KBM-7 (cell line): ENCODE measurements at places on chromosomes 7 and 10.

DNA sequence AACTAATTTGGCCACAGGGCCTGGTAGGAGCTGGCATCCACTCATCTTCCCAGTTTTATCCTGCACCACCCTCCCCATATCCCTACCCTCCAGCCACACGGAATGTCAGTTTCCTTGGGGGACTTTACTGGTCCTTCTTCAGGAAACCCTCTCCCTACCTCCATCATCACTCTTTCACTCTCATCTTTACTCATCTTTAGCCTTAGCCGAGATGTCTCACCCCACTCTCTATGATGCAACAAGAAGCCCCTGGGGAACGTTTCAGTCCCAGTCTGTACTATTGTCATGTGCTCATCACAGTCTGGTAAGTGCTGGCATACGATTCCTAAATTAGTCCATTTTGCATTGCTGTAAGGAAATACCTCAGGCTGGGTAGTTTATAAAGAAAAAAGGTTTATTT lies 34.9 kb upstream of the TMEM248 start:
- no peak for DNase-seq

- DNase-seq: no peak
Observed at GRCh38 chr7:138208864-138209263, 132.6 kb downstream of the AKR1D1 start.

- DNase-seq: no peak
Observed at GRCh38 chr7:131642429-131642828, 86.0 kb upstream of the PODXL start.

DNA sequence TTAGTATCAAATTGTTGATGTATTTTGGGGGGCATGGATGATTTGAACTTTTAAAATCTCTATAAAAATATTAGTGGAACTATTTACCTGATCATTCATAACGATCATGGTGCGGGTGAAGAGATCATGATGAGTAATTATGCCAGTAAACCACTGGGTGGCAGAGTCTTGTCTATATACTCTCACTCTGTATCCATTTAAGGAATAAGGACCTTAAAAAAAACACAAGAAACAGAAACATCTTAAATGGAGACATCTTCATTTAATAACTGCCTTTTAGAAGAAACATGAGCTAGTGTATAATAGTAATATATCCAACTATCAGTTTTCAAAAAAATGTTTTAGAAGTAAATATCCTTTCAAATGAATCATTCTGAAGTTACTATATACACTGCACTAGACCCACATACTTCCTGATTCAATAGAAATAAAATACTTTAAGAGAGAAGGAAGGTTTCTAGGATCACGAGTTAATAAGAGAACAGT lies 84.0 kb downstream of the NRBF2 start:
- peak; percentile 73 for DNase-seq

DNA sequence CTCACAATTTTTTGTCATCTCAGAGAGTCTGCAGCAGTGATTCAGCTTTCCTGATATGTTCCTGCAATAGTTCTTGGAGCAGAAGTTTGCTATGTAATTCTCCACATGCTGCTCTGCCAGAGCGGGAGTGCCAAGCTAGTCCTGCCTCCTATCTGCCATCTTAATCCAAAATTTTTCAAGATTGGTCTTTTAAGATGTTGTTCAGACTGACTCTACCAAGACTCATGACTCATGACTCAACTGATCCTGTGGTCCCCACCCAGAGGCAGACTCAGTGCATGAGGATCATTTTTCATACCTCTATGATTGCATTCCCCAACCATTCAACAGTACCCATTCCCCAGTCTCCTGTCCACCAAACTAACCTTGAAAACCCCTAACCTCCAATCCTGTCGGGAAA lies 470.8 kb downstream of the INHBA start:
- DNase-seq: no peak

DNA sequence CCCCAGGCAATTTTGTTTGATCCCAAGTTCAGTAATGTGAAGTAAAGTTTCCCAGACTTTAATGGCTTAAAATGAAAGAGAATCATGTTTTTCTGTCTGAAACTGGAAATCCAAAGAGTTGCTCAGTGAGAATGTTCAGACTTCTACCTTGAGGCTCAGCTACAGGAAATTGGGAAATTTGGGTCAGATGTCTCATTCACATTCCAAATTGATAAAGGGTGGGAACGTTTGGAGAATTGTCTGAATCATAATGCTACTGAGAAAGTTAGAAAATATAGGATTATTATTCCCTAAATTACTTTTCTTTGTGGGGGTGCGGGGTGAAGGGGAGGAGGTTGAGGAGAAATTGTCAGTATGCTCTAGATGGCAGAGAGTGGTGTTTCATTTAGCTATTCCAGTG lies 773.9 kb downstream of the LRMDA start:
- DNase-seq: no peak

DNA sequence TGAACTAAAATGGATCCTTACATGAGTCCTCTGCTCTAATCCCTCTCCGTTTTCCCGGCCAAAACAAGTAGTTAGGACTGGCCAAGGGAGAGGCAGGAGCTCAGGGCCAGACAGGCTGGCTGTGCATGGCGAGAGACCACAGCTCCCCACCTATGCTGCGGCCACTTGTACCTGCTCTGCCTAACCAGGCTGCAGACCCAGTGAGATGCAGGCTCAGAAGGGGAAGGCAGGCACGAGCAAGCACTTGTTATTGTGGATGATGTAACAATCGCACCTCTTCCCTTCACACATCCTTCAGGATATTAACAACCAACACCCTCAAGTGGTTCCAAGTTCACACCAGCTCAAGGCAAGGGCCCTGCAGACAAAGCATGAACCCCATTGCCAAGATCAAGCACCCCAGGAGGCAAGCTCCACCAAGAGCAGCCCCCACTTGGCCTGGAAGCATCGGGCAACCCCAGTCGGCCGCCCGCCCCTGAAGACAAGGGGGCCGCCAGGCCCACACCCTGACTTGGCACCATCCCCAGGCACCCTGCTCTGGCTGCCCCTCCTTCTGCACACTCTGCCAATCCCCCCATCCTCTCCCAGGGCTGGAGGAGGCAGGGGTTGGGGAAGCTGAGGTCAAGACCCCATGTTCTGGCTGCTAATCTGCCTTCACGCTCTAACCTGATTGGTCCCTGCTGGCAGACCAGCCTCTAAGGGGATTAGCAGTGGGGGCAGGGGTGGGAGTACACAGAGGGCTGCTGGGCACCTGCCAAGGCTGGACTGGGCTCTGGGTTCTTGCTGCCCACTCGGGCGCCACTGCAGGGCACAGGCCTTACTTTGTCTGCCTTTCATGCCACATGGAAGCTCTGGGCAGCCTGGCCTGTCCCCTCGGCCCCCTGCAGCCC lies 111.3 kb downstream of the SLIT1 start:
- DNase-seq: no peak

- peak; percentile 81 for DNase-seq
Observed at GRCh38 chr10:89296220-89296648, 5.6 kb upstream of the IFIT2 start.

GRCh38 chr7:116417593-116418345 lies 81.8 kb upstream of the CAV2 start:
- DNase-seq: peak; percentile 52

DNA sequence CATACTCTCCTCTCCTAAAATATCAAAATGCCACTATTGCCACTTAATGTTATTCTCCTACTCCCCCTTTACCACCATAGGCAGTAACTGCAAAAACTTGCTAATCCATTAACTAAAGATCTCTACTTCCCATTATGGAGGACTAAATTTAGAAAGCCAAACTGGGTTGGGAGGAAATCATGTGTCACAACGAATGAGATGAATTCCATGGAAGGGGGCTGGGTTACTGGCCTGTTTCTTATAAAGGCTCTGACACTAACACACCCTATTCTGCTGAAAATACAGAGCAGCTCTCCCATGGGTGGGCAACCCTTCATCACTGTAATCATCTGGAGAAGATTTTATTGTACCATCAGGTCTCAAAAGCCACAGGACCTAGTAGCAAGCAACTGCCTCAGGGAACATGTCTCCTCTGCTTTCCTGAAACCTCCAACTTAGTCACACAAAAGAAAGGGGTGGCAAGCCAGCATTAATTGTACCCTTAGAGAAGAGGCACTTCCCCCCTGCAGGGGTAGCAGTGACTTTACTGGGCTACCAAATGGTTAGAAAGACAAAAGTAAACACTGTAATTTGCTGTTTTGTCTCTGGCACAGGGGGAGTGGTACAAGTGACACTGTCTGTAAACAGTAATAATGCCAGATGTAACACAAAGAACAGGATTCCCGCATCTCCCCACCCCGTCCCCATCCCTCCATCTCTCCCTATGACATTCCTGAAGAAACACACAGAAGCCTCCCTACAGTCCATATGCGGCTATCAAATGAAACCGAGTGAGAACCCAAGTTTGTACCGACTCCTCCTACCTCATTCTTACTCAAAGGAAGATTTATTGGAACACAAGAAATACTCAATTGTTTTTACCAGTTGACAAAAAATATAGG lies 81.6 kb downstream of the ARMH3 start:
- DNase-seq: peak; percentile 75

DNA sequence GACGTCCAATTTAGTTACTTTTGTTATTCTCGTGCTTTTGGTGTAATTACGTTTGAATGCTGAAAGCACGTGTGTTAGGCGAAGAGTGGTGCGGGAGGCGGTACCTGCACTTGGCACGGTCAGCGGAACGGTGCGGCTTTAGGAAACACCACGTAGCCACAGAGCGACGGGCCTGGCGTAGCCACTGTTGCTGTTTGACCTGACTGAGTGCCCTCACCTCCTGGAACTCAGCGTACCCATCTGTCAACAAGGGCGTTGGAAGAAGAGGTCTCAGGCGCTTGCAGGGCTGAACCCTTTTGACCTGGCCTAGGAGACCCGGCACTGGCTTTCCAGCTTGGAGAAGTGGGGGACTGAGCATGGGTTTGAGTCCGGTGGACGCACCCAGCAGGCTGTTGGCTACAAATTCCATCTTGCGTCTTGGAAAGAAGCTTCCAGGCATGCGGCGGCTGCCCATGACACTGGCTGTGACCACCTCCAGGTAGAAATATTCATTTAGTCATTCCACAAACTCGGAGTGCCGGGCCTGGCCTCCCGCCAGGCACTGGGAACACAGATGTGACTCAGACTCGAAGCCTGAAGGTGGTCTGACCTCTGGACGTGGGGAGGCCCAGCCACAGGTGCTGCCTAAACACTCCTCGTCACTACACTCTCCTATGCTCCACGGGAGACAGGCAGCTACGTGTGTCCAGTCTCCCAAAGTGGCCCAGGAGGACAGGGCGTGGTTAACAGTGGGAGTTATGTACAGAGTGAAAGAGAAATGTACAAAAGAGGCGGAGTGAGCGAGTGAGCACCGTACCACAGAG lies 22.2 kb downstream of the FAM20C start:
- no peak for DNase-seq

- no peak for DNase-seq
Observed at GRCh38 chr10:3879073-3879472, 94.1 kb upstream of the KLF6 start.

- no peak for DNase-seq
Observed at GRCh38 chr7:1160670-1161021, 650 bp upstream of the ZFAND2A start.

GRCh38 chr10:69362471-69362954 lies 54.2 kb downstream of the TACR2 start:
- no peak for DNase-seq

GRCh38 chr7:102165136-102165535 lies 121.5 kb upstream of the SH2B2 start:
- no peak for DNase-seq

DNA sequence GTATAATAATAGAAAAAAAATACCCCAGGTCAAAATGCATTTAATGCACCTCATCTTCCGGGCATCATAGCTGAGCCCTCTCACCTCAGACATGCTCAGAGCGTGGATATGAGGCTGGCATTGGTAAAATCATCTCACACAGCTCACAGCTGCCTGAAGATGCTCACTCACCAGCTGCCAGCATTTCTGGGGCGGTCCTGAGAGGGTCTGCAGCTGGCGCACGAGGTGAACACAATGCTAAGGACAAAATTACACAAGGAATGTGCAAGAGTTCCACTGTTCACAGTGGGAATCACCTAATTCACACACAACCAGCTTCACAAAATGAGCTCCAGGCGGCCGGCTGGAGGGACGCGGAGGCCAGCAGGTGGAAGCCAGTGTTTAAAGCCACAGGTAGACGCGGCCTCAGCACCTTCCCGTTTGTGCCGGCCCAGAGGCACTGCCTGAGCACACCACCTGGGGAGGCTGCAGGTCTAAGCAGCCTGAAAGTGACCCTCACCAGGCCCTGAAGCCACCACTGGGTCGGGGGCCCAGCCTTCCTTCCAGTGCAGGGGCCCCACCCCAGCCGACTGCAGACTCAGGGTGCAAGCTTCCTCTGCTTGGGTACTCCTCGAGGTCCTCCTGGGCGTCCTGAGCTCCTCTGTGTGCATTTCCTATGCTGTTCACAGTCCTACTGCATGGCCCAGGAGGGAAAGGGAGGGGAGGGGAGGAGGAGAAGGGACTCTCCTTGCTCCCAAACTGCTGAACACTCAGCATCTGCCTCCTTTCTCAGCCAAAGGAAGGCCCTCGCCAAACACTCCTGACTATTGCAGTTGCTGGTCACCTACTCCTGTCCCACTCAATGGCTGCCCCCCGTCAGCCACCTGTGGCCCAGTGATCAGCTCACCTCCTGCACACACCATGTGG lies 61.2 kb upstream of the FAM20C start:
- DNase-seq: no peak

- DNase-seq: no peak
Observed at GRCh38 chr7:25600262-25600920, 372.1 kb upstream of the NPVF start.

DNA sequence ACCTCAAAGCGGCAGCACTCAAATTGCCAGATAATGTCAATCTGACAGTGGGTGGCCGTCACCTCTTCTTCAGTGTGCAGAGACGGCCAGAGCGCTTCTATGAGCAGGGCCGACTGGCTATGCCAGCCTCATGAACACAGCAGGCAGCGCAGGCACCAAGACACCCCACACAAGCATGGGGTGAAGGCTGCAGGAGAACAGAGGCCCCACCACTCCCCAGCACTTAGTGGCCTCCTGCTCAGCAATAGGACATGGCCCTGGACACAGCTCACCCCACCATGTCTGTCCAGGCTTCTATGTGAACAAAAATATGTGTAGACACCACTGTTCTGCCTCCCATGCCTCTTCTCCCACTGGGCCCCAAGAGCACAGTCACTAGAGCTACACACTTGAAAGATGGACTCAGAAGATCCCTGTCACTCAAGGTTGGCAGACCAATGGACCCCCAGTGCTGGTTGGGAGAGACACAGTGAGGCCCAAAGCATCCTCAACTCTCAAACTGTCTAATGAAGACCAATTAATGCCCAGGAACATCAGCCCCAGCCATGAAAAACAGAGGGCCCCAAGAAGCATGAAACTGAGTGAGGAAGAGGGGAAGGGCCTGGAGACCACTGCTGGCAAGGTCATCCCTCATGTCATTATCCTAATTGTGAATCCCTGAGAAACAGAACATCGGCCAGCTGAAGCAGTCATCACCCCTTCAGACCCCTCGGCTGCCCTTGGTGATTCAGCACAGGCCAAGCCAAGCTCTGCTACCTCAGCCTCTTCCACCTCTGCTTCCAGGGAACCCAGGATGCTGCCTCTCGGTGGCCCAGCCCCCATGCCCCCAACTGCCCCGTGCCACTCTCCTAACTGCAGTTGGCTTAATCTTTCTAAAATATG lies 77.7 kb downstream of the GRID1 start:
- no peak for DNase-seq

- DNase-seq: no peak
Observed at GRCh38 chr10:80452640-80453039, 1.5 kb upstream of the TSPAN14 start.

GRCh38 chr10:5631936-5632335 lies 34.5 kb downstream of the ASB13 start:
- DNase-seq: no peak

- DNase-seq: no peak
Observed at GRCh38 chr10:18607503-18608378, 43.6 kb downstream of the NSUN6 start.
